ENCODE measurements at places on chromosomes 16 and 17.
A peak's percentile ranks its signal among the peaks of the same experiment; 100 is the strongest.

DNA sequence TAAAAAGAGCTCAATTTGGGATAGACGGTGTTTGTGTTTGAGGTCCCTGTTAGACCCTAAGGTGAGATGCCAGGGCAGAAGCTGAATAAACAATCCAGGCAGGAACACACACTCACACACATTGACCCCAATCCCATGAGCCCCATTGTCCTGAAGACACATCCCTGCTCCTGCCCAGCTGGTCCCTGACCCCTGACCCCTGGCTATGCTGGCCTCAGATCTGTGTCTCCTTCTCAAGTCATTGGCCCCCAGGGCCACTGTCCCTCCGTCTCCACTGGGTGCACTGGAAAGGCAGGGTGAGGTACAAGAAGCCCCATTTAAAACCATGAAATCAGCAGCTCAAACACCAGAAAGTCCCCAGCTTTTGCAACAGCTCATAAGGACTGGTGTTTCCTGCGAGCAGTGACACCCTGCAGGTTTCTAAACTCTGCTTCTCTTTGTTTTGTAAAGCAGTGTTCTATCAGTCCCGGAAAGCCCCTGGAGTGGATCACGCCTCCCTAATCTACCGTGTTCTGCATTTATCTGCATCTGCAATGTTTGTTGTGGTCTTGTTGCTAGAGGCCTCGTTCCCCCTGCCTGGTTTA lies 18.0 kb upstream of the ASGR2 start:
- DNase-seq: peak; percentile 78
- no peaks in the 10 kb centered on the region for H3K27me3 ChIP-seq
- no peaks in the 10 kb centered on the region for H3K4me1 ChIP-seq
- no peak overlapping the region for H3K4me3 ChIP-seq
- no peak overlapping the region for H3K27ac ChIP-seq

GRCh38 chr16:75624921-75625334 lies 1.8 kb upstream of the ADAT1 start:
- H3K27me3 ChIP-seq: no peaks in the 10 kb centered on the region
- no peak overlapping the region for H3K4me3 ChIP-seq
- DNase-seq: no peak
- peaks cover 52% of the 10 kb centered on the region for H3K36me3 ChIP-seq

GRCh38 chr16:65285128-65286048 lies 163.5 kb upstream of the CDH11 start:
- no peak overlapping the region for H3K4me3 ChIP-seq
- no peaks in the 10 kb centered on the region for H3K36me3 ChIP-seq
- no peak overlapping the region for H3K27ac ChIP-seq
- peaks cover 14% of the 10 kb centered on the region for H3K4me1 ChIP-seq
- no peak for DNase-seq

DNA sequence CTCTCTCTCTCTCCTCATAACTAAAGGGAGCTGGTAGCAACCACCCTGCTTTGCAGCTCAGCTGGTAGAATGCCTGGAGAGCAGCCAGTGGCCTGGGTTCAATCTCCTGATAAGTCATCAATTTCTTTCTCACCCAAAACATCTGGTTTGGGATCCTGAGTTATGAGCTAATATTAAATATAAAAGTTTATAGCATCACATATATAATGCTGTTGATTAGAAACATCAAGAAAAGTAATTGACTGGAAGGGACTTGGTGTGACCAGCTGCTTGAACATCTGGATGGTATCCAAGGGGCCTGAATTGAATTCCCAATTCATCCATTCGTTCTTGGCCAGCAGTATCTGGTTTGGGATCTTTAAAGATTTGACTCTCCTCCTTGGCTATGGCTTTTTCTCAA lies 12.2 kb upstream of the ELAC2 start:
- H3K27ac ChIP-seq: no peak overlapping the region
- no peak overlapping the region for H3K4me3 ChIP-seq
- no peaks in the 10 kb centered on the region for H3K27me3 ChIP-seq
- H3K36me3 ChIP-seq: no peaks in the 10 kb centered on the region

All from stomach (tissue), 19 donors.